ENCODE measurements at places on chromosomes 3 and 15.

- no peak for DNase-seq
Measured at GRCh38 chr15:66298803-66299251, 5.5 kb downstream of the DIS3L start.

GRCh38 chr3:56467801-56468183 is 475 bp downstream of the ERC2 start:
- no peak for DNase-seq

DNA sequence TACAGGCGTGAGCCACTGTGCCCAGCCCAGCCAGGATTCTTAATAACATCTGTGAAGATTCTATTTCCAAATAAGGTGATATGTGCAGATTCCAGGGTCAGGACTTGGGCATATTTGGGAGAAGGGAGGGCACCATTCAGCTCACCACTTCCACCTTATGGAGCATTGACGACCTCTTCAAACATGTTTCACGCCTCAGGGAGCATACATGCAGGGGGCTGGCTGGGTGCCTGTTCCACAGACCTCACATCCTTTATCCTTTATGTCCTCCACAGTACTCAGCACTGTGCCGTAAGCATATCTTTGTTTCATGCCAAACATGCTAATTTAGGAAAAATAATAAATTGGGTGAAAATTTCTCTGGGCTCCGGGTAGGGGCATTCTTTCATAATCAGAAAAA is 229.0 kb downstream of the THSD4 start:
- DNase-seq = no peak

DNA sequence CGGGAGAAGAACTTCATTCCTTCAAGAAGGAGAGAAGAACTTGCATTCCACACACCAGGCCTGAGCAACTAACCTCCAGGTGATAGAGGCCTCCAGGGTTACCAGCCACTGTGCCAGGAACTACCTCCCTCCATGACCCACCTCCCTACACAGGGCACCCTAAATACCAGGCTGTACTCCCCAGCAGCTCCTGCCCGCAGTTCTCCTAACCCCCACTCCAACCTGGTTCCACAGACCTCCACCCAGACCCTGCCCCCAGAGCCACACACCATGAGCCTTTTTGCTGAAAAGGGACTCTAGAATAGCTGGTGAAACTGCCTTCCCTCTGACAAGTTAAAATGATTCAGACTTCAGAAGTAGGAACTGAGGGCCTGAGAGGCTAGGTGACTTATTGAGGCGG is 8.2 kb downstream of the IGDCC3 start:
- no peak for DNase-seq

DNA sequence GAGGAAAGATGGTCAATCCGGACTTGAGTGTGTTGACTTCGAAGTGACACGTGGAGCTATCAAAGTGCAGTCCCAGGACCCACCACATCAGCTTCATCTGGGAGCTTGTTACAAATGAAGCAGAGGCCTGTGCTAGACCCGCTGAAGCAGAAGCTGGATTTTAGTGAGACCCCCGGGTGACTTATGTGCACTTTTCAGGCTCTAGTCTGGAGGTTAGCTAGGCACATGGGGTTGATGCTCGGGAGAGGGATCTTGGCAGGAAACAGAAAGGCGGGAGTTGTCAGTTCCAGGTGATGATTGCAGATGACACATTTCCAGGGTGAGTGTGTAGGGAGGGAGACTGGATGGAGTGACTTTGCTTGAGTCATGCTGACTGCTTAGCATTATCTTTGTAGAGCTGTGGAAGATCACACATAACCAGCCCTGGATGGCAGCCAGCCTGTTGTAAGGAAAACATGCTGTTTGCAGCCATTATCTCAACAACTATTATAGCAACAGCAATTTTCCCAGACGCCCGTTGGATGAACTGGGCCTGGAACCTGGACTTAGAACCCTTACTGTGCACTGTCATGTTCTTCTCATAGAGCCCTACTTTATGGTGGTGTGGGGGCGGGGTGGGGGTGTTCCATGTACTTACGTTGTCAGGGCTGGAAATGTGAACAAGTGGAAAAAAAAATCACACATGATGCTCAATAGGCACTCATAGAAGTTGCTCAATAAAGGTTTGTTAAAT is 122.4 kb downstream of the THSD4 start:
- DNase-seq = peak; percentile 13

- no peak for DNase-seq
Measured at GRCh38 chr3:31262201-31262600, 270.5 kb upstream of the STT3B start.

DNA sequence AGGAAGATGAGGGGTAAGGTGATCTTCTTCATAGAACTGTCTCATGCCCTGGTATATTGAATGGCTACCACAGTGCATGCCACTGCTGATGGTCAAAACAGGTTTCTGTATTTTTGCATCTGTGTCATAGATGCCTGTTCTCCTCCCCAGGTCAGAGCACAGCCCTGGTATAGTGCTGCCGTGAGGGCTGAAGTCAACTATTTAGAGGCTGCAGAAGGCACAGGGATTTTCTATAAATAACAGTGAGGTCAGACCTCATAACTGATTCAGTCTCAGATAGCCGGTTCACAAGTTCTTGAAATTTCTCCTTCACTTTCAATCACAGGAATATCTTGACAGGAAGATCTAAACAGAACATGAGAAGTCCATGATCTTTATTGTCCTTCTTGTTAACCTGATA is 99.2 kb upstream of the NUDT16 start:
- DNase-seq = no peak

DNA sequence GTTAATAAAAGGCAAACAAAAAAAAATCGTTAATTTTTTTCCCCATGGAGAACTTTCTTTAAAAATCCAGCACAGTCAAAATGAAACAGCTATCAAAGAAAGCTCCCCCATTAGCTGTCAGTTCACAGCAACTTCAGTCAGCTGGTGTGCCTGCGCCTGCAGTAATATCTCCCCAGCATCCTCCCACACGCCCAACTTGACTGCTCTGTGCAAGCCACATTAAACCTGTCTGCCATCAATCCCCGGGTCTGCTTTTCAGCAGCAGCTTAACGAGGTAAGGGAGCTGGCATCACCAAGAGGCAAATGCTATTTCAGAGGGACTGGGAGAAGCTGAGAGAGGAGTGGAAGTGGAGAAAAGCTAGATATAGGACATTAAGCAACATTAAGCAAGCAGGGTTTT is 337.5 kb downstream of the GAP43 start:
- DNase-seq = no peak

DNA sequence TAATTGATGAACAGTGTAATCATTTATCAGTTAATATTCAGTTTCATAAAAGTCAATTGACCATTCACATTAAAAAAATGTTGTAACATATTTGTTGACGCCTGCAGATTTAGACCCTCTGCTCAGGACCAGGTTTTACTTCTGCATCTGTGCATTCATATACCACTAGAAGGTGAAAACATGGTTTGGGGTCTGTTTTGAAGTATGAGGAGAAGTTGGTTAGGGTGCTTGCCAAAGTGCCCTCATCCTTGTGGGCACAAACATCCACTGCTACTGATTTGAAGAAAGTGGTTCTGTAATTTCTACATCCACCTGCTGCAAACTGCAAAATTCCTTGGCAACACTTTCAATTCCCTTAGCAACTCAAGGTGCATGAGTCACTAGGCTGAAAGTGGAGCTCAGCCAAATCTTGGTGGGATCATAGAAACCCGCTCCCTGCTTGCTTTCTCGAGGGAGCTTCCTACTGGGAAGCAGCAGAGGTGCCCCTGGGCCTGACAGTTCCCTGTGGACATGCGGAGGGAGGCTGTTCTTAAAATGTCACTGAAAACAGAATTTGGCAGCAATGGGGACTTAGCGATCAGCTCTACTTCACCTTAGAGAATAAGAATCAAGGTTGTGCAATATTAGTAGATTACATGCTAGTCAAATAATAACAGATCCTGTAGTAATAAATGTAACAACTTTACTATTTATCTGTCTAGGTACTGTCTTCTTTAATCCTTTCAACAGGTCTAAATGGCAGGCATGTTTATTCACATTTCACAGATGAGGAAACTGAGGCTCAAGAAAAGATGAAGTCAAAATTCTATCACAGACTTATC is 301.0 kb upstream of the TBL1XR1 start:
- no peak for DNase-seq

DNA sequence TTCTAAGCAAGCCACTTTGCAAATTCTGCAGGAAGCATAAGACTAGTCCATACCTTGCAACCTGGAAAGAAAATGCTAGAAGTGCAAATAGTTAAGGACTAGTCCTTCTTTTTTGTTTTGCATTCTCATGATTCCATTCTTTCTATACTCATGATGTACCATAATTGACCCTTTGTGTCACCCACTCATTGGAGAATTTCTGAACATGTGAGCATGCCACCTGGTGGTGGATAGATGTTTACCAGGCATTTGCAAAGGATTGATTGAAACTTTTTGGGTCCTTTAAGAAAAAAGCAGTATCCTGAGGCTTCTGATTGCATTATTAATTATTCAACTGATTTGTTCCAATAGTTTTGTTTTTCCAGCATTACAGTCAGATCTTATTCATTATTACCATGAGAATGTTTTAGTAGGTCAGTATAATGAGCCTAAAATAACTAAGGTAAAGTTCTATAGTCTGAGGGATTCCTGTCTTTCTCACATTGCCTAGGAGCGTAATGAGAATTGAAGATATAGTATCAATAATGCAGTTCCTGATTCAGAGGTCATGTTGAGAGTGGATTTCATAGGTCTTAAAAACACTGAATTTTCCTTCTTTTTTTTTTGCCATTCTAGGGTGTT is 20.2 kb upstream of the DIPK2A start:
- DNase-seq = peak; percentile 48

Measured in COLO829 (cell line).